ENCODE measurements at places on chromosomes 3 and 15.

GRCh38 chr3:71194785-71195184 lies 388.7 kb downstream of the FOXP1 start:
- DNase-seq: no peak

- DNase-seq: no peak
Measured at GRCh38 chr3:95277613-95278012, 1214.8 kb downstream of the NSUN3 start.

GRCh38 chr3:105065895-105066839 lies 300.5 kb upstream of the ALCAM start:
- DNase-seq: no peak

- DNase-seq: no peak
Measured at GRCh38 chr3:73206030-73206429, 144.6 kb downstream of the EBLN2 start.

GRCh38 chr15:43465100-43465499 lies 27.9 kb downstream of the TP53BP1 start:
- DNase-seq: peak; percentile 63

- DNase-seq: no peak
Measured at GRCh38 chr3:54424292-54424691, 301.9 kb downstream of the CACNA2D3 start.

DNA sequence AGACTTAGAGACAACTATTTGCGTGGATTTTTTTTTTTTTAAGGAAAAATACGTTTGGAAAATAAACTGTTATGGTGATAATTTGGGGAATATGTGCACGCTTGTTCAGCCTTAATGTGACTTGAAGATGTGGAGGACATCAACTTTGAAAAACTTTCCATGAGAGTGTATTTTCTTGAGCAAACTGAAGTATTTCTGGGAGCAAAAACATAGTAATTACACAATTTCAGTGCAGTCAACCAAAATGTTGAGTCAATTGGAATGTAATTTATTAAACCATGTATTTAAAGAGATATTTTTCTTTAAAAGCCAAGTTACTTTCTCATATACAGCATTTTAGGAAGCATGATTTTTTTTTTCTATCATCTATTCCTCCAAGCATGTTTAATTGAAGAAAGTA lies 80.3 kb upstream of the FLNB start:
- DNase-seq: no peak

DNA sequence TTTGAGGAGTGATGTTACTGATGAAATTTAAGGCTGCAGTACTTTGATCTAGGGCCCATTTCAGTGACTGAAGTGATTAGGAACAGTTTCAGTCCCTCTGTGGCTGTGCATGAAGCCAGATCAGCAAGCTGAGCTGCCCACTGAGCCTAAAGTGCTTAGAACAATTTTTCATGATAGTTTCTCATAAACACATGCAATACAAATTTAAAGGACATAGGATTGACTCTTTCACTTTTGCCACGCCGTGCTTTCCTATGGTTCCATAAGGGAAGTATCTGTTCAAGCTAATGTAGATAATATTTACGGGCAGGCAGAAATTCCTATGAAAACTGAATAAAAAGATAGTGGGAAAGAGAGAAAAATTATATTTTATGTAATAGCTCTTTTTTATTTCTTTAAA lies 10.6 kb downstream of the ANKUB1 start:
- no peak for DNase-seq

GRCh38 chr3:63912768-63913588 lies 795 bp upstream of the SCAANT1 start:
- no peak for DNase-seq

- no peak for DNase-seq
Measured at GRCh38 chr15:50262533-50262932, 3.0 kb downstream of the HDC start.

DNA sequence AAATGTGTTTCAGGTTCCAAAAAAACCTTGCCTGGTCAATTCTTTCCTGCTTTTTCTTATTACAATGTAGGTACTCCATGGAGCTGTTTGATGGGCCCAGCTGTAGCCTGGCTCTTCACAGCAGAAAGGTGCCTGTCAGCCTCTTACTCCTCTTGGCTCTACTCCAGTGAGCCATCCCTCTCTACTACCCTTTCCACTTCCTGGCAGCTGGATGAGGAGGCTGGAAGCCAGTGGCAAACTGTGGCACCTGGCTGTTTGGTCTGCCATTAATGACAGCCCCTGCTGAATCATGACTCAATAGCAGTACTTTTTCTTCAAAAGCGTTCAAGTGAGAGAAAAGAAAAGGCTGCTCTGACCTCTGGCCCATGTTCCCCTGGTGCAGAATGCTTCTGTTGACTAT lies 618.1 kb downstream of the PYDC2 start:
- no peak for DNase-seq

GRCh38 chr3:169640467-169641148 lies 22.9 kb downstream of the MECOM start:
- no peak for DNase-seq

- DNase-seq: peak; percentile 70
Measured at GRCh38 chr15:52679232-52680040, at the start of gene ATOSA. Gene ATOSA, minus strand, starts transcription at chr15:52679388. Its CDS starts 1,367 bp downstream, at chr15:52678021.

DNA sequence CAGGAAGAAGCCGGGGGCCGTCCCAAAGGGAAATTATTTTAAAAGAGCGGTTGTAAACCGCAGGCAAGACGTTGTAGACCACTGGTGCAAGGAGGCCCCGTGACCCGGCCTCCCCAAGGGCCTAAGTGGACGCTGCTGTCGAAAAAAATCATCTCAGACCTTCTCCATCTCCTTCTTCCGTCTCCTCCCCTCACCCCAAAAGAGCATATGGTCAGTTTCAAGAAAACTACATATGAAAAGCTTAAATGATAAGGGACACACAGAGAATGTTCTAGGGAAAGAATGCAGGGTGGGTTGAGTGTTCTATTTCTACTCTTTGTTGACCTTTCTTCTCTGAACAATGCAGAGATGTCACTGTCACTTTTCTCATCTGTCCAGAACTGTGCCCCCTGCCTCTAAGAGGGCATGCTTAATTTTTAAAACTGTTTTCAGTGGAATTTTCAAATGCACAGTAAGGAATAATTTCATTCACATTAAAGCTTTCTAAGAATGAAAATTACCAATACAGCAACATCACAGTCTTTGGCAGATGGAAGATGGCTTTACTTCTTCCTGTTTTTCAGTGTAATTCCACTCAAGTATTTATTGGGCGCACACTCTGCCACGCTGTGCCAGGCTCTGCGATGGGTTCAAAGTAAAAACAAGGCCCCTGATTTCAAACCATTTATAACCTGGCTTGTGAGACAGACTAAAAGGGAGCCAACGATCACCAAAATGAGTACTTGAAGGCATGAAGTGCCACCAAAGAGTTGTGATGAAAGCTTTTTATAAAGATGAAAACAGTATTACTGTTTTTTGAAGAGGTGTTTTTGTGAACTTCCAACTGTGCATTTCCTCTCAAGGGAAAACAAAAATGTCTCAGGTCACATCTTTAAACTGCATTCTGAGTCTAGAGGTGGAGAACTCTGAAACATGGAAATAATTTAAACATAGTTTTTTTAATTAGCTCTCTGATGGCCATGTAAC lies 891 bp upstream of the TOP2B start:
- DNase-seq: no peak

DNA sequence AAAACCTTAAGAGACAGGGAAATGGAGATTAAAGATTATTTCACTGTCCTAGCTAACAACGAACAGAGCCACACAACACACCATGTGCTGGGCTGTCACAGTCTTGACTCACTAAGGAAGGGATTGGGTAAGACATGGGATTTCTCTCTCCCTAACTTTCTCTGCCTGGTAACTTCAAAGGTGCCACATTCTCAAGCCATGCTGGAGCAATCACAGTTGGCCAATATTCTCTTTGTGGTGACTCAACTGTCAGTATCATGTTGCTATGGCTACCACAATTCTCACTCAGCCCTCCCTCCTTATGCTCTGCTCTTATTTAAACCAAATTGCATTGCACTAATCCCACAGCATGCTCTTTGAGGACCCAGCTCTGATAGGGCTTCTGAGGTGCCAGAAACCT lies 74.0 kb downstream of the OXNAD1 start:
- peak; percentile 99 for DNase-seq

GRCh38 chr15:58458076-58458475 lies 26.3 kb downstream of the LIPC start:
- DNase-seq: no peak

GRCh38 chr15:29612701-29613100 lies 209.6 kb downstream of the TJP1 start:
- DNase-seq: no peak

- DNase-seq: no peak
Measured at GRCh38 chr3:59609657-59610348, 560.0 kb upstream of the CFAP20DC start.

DNA sequence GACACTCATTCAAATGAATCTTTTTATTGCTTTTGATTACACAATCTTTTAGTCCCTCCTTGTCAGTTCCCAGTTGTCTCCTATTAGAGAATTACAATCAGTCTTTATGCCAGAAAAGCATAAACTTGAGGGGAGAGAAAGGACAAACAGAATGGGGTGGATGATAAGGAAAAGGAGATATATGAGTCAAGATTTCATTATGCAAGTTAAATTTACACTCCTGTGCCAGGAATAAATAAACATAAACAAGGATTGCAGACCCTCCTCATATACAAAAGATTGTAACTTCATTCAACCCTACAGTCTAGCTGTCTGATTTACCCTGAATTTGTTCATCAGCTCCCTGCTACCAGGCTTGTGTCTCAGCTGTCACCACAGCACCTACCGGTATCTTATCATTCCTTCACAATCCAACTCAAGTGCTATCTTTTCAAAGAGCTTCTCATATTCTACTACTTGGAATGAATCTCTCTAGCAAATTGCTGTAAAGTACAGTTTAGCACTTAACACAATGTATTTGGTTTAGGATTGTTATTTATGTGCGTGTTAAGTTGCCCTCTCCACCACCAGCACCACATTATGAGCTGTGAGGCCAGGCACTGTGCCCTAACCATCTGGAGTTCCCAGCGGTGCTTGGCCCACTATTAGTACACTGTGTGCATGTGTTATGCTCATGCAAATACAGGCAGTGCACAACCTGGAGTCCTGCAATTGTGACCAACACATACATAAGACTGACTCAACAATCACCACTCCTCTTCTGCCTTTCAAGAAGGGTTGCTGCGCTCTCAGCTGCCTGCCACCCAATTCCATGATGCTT lies 504.1 kb downstream of the TBL1XR1 start:
- no peak for DNase-seq

DNA sequence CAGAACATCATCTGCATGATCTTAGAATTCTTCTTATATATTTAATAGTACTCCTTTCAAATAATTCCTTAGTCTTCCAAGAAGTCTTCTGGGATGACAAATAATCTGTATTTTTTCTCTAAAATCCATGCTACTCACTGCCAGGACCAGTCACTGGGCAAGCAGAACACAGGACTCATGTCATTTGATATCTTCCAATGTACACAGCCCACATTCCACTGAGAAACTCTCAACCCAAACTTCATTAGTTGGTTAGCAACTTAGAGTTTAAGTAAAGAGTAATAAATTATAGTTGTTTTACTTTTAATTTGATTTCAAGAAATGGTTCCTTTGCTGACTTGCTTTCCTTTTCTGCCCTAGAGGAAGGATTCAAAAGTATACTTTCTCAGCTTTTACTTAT lies 317.0 kb downstream of the VGLL3 start:
- no peak for DNase-seq

- no peak for DNase-seq
Measured at GRCh38 chr15:25803541-25803940, 59.6 kb downstream of the ATP10A start.

Data from GM04504 (cell line).